ENCODE measurements at places on chromosomes 4 and X.

DNA sequence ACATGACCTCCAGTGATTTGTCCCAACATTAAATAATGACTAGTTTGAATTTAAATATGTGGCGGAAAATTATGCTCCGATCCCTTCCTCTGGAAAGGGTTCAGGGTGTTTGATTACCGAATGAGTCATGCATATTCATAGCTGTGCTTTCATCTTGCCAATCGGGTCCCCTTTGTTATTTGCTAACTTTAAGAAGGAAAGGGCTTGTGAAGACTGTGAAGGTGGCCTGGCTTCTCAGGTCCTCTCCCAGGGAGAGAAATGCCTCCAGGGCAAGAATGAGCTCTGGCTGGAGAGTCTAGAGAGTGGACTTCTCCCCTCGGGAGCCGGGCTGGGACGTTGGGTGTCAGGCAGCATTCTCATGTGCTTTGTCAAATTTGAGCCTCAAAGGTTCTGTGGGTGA lies 155.5 kb upstream of the PSAPL1 start:
- no peak for DNase-seq

- DNase-seq: no peak
Measured at GRCh38 chr4:134382478-134383227, 181.1 kb upstream of the PABPC4L start.

GRCh38 chrX:40245488-40246071 lies 147.8 kb upstream of the BCOR start:
- no peak for DNase-seq

DNA sequence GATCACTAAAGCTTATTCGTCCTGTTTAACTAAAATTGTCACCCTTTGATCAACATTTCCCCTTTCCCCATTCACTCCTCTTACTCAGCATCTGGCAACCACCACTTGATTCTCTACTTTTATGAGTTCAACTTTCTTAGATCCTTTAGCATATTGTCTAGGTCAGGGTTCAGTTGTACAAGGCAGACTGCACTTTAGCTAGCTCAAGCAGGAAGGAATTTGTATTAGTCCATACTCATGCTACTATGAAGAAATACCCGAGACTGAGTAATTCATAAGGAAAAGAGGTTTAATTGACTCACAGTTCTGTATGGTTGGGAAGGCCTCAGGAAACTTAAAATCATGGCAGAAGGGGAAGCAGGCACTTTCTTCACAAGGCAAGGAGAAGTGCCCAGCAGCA lies 44.3 kb downstream of the TASL start:
- no peak for DNase-seq

DNA sequence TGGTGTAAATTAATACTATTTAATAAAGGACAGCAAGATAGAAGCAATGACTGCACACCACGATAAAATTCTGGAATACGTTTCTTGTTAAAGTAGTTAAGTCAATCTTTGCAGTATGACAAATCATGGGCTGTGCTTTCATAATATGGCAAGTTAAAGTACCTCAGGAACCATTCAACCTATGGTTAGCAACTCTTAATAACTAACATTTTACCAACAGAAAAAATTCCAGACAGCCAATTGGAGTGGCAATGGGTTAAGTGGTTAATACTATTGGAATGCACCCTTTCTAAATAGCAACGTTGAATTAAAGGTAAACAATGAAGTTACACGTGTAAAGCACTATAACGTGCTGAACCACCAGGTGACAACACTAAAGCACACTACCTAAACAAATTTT lies 72.4 kb upstream of the ZCCHC13 start:
- DNase-seq: no peak

DNA sequence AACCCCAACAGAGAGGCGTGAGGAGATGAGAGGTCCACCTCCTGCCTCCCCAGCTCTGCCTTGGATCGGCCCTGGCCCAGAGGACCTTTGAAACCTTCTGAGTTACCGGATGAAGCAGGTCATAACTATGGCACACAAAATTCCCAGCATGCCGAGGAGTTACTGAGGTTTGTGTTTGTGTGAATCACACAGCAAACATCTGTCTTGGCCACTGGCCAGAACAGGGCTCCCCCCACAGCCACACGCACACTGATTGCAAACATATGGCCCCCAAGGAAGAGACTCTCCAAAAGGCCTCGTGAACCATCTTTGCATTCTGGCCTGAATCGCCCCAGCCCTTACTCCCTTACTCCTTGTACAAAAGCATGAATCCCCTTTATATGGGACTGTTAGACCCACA lies 18.9 kb downstream of the RPS4X start:
- DNase-seq: no peak

- DNase-seq: no peak
Measured at GRCh38 chr4:109683621-109684253, 19.5 kb downstream of the CASP6 start.

- DNase-seq: no peak
Measured at GRCh38 chr4:156169011-156169410, 215.3 kb upstream of the CTSO start.

DNA sequence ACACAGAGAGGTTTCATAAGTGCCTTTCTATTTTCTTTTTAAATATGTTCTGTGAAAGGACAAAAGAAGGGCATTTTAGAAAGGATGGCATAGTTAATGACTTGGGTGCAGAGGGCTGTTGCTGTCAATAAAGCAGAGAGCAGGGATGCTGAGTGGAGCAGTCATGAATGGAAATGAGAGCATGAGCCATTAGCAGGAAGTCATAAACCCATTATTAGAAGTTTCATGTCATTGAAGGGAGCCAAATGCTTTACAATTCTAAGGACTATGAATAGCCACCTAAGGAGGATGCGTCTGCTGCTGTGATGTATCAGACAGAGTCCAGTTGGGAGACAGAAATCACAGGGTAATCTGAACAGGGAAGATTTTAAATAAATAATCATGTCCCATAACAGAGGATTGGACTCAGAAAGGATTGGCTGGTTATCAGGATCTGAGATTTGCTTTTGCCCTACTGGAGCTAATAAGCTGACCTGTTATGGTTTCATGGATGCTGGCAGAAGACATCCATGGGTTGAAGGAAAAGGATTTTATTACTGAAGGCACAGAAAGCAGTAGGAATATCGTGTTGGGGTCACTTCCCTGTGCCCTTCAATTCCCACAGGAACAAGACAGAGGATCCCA lies 47.5 kb upstream of the WDR19 start:
- no peak for DNase-seq

GRCh38 chrX:1316527-1316926 lies 20.1 kb upstream of the IL3RA start:
- peak; percentile 43 for DNase-seq

GRCh38 chr4:139815778-139816601 lies 150.4 kb downstream of the MGST2 start:
- peak; percentile 10 for DNase-seq

DNA sequence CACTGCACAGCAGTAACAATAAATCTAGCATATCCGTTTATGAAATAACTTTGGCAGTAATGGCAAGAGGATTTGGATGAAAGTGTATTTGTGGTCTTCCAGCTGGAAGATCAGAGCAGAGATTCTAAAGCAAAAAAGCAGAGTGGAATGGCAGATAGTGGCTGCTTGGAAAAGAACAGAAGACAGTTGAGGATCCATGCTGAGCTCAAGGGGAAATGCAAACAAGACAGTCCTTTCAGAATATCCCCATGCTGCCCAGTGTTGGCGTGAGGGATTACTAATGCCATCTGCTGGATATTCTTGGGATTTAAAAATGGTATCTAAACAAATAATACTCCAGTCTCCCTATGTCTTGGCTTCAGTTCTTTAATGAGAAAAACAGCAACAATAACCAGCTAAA lies 629.1 kb upstream of the ATOH1 start:
- no peak for DNase-seq

DNA sequence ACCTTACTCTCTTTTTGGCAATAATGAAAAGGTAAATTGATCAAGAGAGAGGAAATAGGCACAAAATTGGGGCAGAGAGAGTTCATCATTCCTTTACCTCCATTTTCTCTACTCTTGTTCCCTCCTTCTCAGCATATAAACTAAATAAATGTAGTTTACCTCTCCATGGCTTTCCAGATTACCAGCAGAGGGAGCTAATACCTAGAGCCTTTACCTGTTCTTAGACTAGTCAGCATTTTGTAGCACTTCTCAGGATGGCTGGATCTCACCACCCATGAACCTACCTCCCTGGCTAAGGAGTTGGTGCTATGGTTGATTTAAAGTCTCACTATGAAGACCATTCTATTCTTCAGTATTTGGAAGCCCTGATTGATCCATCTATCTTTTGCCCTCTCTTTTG lies 15.7 kb downstream of the OFD1 start:
- no peak for DNase-seq

- no peak for DNase-seq
Measured at GRCh38 chr4:573122-573892, 2.8 kb downstream of the TMEM271 start.

DNA sequence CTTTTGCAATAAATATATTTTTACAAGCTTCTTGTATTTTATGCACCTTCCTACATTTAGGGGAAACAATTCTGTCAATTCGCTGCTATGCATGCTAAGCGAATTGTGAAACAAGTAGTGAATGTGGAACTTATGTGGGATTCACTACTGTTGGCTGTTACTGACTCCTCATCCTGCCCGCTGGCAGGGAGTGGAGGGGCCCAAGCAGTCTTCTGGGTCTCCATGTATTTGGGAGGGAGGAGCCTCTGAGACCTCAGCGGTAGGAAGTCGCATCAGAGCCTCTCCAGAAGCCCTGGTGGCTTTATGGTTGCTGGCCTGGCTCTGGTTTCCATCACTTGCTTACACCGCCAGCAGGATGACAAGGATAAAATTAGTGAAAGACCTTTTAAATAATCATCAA lies 3.7 kb upstream of the SETD7 start:
- no peak for DNase-seq

GRCh38 chr4:95363559-95363925 lies 185.2 kb downstream of the UNC5C start:
- DNase-seq: no peak

GRCh38 chr4:103095080-103095479 lies 4.6 kb downstream of the BDH2 start:
- no peak for DNase-seq

DNA sequence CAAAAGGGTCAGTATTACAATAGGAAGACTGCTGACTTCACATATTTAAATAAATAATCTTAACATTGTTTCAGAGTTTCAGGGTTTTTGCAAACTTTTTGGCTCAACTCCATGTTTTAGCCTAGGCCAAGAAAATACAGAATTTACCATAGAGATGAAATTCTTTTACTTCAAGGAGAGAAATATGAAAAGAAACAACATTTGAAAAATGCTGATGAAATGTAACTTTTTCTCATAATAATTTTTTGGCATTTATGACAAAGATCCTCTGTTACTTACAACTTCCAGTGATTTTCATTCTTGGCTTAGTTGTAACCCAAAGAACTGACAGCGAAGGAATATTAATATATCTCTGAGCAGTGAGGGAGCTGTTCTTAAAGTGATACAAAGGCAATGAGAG lies 316.1 kb upstream of the EMCN start:
- no peak for DNase-seq

DNA sequence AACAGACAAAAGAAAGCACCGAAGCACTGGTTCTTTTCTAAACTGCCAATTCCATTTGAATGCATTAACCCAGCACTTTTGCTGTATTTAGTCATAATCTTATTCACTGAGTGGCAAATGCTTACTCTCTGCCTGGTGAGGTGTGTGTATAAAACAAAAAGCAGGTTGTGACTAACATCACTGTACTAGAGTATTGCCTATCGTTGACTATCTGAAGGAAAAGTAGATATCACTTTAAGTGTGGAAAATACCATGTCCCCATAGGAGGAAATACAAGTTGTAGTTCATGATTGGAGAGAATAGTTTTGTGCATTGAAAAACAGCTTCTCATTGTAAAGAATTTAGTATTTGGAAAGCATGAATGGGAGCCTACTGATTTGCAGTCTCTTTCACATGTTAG lies 2.7 kb downstream of the PDLIM5 start:
- DNase-seq: no peak

DNA sequence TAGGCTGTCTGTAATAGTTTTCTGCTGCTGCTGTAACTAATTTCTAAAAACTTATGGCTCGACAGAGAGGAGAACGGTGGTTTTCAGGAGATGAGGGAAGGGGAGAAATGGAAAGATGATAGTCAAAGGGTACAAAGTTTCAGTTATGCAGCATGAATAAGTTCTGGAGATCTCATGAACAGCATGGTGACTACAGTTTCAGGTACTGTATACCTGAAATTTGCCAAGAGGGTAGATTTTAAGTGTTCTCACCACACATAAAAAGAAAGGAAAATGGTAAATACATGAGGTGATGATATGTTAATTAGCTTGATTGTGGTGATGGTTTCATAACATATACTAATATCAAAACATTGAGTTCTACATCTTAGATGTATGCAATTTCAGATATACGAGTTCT lies 34.9 kb downstream of the DRD5 start:
- DNase-seq: no peak

DNA sequence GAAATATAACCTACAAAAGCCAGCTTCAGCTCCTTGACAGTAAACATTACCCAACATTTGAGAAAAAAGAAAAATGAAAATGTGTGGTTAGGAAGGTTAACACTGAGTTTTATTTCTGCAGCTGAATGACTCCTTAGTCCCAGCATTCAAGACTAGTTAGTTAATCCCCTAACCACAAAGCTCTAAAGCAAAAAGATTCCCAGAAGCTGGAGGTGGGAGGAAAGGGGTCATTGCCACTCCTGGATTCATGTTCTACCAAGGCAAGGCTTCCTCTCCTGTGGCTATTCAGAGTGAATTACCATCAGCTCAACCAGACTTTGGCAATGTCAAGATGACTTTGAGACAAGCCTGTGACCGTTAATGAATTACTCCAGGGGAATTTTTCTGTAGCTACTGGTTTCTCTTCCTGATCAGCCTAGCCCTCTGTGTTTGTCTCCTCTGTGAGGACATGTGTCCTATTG lies 63.6 kb downstream of the HADH start:
- DNase-seq: no peak

GRCh38 chr4:153296040-153296823 lies 48.3 kb upstream of the MND1 start:
- DNase-seq: no peak

DNA sequence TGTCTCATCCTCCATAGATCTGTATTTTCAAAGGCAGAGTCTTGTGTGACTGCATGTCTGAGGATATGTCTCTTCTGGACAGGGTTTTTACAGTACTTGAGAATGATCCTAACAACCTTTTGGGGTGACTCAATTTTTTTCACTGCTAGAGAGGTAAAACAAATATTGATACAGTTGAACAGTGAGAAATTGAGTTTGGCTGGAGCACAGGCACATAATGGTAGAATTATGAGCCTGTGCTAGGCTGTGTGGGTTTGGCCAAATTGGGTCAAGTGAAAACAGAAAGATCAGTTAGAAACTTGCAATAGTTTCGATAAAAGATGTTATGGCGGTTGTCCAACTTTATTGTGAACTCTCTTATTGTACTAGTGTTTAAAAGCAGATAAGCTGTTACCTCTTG lies 23.3 kb upstream of the EOLA2 start:
- no peak for DNase-seq

DNA sequence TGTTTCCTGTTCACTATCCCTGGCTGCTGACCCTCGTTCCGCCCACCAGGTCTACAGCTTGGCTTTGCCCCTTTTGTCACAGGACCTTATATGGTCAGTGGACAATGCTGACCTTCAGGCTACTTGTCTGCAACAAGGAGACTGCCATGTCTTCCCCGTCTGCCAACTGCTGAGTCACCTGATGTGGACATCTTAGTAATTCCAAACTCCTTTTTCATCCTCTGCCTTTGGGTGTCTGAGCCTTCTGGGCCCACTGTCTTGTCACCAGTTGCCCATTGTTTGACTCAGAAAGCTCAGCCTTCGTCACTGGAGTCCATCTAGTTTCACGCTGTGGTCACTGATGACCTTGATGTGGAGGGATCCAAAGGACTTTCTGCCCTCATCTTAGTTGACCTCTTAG lies 30.2 kb downstream of the GPRIN3 start:
- no peak for DNase-seq

Measured in stimulated activated CD4-positive, alpha-beta T cell treated with anti-CD3 and anti-CD28 coated beads, Interleukin-15, amount 100 ng/mL, for 24 hours (primary cell).